ENCODE measurements at places on chromosomes 7 and 10.
A peak's percentile ranks its signal among the peaks of the same experiment; 100 is the strongest.

DNA sequence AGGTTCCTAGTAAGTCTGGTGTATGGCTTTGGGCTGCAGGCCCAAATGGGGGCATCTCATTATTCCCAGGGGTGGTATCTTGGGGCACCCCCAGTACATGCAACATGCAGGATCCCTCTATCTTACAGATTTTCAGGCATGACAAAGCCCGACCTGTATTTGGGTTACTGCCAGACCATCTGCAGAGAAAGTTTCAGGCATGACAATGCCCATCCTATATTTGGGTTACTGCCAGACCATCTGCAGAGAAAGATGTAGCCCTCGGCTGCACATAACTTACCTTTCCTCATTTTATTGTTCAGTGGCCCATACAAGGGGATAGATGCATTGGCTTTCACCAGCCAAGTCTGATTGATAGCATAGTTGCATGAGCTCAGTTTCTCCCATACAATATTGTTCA is 112.2 kb upstream of the RAB18 start:
- no peak overlapping the region for H3K27ac ChIP-seq
- no peaks in the 10 kb centered on the region for H3K36me3 ChIP-seq
- peaks cover 6% of the 10 kb centered on the region for H3K27me3 ChIP-seq
- H3K4me3 ChIP-seq = no peak overlapping the region
- no peaks in the 10 kb centered on the region for H3K4me1 ChIP-seq

DNA sequence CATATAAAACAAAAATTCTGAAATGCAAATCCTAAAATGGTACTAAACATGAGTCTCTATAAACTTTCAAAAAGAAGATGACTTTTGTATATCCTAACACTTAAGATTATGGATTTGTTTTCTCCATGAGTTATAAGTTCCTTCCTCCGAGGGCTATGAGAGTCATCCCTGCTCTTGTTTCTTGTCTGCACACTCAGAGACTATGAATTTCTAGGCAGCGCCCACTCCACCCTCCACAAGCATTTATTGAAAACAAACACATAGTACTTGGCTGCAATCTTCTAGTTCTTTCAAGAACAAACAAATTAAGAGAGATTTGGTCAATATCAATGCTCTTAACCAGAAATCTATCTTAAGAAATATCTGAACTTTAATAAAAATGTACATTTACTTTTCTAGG is 211.7 kb downstream of the DKK1 start:
- no peak overlapping the region for H3K4me3 ChIP-seq
- H3K27ac ChIP-seq = no peak overlapping the region
- H3K4me1 ChIP-seq = no peaks in the 10 kb centered on the region
- H3K36me3 ChIP-seq = no peaks in the 10 kb centered on the region
- no peak for DNase-seq
- no peaks in the 10 kb centered on the region for H3K27me3 ChIP-seq

DNA sequence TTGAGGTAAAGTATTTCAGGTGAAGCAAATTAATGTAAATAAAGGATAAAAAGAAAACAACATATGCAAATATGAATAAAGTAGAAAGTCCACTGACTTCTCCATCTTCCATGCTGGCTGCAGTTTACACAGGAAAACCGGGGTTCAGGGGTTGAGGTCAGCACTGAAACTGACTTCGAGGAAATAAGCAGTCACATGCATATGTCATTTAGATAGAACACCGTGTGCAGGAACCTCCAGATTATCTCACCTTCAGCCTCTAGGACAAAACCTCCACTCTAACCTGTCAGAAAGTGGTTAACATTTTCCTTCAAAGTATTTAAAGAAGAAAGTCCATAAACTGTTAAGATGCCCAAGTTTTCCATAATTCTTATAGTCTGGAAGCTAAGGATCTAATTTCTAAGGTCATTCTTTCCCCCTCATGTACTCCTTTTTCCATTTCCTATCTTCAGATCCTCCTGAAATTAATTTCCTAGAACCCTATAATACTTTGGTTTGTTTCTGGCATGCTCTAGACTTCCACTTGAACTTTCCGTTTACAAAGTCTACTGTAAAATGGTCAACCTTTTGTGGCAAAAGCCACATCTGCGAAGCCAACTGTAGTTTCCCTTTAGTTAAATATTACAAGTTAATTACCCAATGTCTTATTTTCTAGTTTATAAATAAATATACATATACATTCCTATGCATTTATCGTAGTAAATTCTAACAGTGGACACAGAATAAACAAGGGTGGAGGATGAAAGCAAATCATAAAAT is 173.3 kb downstream of the RAPGEF5 start:
- H3K36me3 ChIP-seq = no peaks in the 10 kb centered on the region
- DNase-seq = no peak
- H3K27ac ChIP-seq = no peak overlapping the region
- H3K4me3 ChIP-seq = no peak overlapping the region
- H3K27me3 ChIP-seq = peaks cover 25% of the 10 kb centered on the region
- peaks cover 2% of the 10 kb centered on the region for H3K4me1 ChIP-seq

GRCh38 chr7:32507414-32507813 is 12.1 kb downstream of the AVL9 start:
- peaks cover 55% of the 10 kb centered on the region for H3K36me3 ChIP-seq
- H3K27ac ChIP-seq = peak overlapping the region; percentile 74
- peaks cover 55% of the 10 kb centered on the region for H3K4me1 ChIP-seq

DNA sequence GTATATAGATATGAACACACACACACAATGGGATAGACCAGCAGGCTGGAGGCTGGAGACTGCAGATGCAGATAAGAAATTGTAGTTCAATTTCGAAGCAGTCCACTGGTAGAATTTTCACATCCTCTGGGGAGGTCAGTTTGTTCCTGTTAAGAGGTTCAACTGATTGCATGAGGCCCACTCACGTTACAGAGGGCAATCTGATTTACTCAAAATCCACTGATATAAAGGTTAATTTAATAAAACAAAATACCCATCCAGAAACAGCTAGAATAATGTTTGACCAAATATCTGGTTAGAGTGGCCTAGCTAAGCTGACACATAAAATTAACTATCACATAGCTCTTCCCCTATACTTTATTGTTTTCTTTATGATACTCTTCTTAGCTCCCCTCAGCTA is 162.9 kb upstream of the SMIM30 start:
- no peak overlapping the region for H3K27ac ChIP-seq
- no peak for DNase-seq
- H3K36me3 ChIP-seq = no peaks in the 10 kb centered on the region
- no peak overlapping the region for H3K4me3 ChIP-seq
- H3K27me3 ChIP-seq = no peaks in the 10 kb centered on the region

- H3K4me3 ChIP-seq = no peak overlapping the region
- DNase-seq = no peak
- no peaks in the 10 kb centered on the region for H3K36me3 ChIP-seq
- no peaks in the 10 kb centered on the region for H3K27me3 ChIP-seq
Observed at GRCh38 chr7:141991140-141991539, 4.5 kb upstream of the MGAM start.

GRCh38 chr7:97179454-97180104 is 62.1 kb downstream of the SDHAF3 start:
- peak; percentile 28 for DNase-seq
- no peak overlapping the region for H3K4me3 ChIP-seq
- peaks cover 5% of the 10 kb centered on the region for H3K4me1 ChIP-seq
- no peaks in the 10 kb centered on the region for H3K27me3 ChIP-seq

- peaks cover 16% of the 10 kb centered on the region for H3K36me3 ChIP-seq
- H3K4me3 ChIP-seq = no peak overlapping the region
- peaks cover 17% of the 10 kb centered on the region for H3K4me1 ChIP-seq
- no peaks in the 10 kb centered on the region for H3K27me3 ChIP-seq
- peak; percentile 47 for DNase-seq
Observed at GRCh38 chr10:100518761-100519241, 860 bp downstream of the SEC31B start.

All from activated naive CD8-positive, alpha-beta T cell treated with anti-CD3 and anti-CD28 coated beads for 36 hours (primary cell).